HT-29 (cell line): ENCODE measurements at places on chromosomes 5 and 9.

- no peak for DNase-seq
Observed at GRCh38 chr9:109600142-109600541, 102.0 kb upstream of the PTPN3 start.

GRCh38 chr9:89340332-89340731 lies 22.0 kb downstream of the SECISBP2 start:
- no peak for DNase-seq

- DNase-seq: peak; percentile 68
Observed at GRCh38 chr9:127095411-127095810, 27.0 kb downstream of the ANGPTL2 start.

DNA sequence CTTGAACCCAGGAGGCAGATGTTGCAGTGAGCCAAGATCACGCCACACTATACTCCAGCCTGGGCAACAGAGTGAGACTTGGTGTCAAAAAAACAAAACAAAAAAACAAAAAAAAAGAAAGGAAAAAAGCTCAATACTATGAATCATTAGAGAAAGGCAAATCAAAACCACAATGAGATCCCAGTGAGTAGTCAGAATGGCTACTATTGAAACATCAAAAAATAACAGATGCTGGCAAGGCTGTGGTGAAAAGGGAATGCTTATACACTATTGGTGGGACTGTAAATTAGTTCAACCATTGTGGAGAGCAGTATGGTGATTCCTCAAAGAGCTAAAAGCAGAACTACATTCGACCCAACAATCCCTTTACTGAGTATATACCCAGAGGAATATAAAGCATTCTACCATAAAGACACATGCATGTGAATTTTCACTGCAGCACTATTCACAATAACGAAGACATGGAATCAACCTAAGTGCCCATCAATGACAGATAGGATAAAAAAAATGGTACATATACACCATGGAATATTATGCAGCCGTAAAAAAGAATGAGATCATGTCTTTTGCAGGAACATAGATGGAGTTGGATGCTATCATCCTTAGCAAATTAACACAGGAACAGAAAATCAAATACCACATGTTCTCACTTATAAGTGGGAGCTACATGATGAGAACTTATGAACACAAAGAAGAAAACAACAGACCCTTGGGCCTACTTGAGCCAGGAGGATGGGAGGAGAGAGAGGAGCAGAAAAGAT lies 81.9 kb upstream of the ARRDC3 start:
- no peak for DNase-seq

DNA sequence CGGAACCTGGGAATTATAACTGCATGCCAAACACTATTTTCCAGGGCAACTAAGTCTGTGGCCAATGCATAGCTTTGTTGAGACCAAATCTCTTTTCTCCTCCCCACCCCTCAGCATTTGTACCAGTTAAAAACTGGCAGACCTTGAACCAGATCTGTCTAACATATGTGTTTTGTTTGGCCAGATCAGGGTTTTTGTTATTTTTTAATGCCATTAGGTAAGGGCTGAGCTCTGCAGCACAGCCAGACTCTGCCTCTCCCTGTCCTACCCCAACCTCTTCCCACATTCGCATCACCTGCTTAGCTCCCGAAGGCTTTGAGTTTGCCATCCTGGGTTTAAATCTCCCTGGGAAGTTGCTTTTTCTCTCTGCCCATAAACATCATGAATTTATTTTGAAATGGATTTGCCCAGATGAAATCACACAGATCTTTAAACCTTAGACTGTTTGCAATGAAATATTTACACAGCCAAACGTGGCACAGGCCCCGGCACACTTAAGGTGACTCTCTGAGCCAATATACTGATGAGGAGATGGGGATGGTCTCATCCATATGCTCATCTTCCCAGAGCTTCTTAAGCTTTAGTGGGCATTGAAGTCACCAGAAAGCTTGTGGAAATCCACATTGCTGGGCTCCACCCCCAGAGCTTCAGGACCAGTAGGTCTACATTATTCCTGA lies 54.0 kb upstream of the ALDH1B1 start:
- DNase-seq: no peak

- DNase-seq: peak; percentile 75
Observed at GRCh38 chr9:104743376-104743985, 4.0 kb upstream of the NIPSNAP3A start.

DNA sequence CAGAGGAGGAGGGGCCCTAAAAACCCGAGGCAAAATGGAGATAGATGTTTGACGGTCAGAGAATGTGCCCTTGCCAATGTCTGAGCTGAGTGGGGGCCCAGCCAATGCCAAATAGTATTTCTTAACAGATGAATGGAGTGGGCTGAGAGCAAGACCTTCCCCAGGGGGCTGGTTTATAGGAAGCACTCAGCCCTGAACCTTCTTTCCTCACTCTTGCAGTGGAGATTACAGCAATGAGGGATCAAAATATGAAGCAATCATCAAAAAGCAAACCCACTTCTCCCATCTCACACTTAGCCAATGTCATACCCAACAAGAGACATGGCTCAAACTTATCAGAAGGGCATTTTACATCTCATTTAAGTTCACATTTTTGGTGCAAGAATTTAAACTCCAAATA lies 350.3 kb downstream of the GADD45G start:
- no peak for DNase-seq

DNA sequence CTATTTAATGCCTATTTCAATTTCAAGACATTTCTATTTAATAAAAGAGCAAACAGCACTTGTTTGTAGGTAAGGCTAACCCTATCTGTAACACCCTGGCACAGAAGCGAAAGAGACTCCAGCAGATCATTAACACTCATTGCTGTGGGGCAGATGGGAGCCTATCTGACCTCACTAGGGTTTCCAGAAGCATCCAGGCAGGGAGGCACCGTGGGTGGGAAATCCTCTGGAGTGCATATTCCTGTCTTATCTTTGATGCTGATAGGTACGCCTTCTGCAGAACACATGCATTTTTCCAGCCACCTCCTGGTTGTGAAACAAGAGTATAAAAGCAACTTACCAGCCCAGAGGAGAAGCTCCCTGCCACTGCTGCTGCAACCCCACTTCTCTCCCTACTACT lies 233.7 kb downstream of the GLIS3 start:
- no peak for DNase-seq

GRCh38 chr5:168914491-168914890 lies 335.3 kb upstream of the PANK3 start:
- DNase-seq: no peak
